ENCODE measurements at places on chromosomes 2 and 18.

GRCh38 chr2:86078774-86079545 is 26.7 kb downstream of the POLR1A start:
- peak; percentile 61 for DNase-seq

GRCh38 chr18:70046207-70046606 is 98.5 kb upstream of the CD226 start:
- DNase-seq, result no peak

- DNase-seq, result no peak
Measured at GRCh38 chr2:33848486-33848885, 249.4 kb upstream of the FAM98A start.

DNA sequence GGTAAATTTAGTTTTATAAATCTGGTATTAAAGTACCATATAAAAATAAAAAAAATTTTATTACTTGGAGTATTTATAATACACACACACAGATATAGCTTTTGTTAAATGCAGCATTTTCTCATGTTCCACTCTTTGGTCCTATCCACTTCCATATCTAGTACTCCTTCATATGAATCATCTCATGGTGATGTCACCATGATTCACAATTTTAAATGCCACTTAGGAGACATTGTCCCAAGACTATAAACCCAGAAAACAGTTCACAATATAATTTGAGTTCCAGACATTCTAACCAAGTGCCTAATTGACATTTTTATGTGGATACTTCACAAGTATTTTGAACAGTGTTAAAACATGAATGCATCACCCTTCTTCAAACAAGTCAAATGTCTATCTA is 1398.3 kb downstream of the DSC3 start:
- no peak for DNase-seq

- DNase-seq, result no peak
Measured at GRCh38 chr2:67412424-67412823, 15.3 kb downstream of the ETAA1 start.

GRCh38 chr2:237932731-237933131 is 34.1 kb upstream of the UBE2F start:
- no peak for DNase-seq

- no peak for DNase-seq
Measured at GRCh38 chr2:19664646-19665045, 237.1 kb downstream of the TTC32 start.

- no peak for DNase-seq
Measured at GRCh38 chr2:9115229-9115628, 91.4 kb upstream of the ASAP2 start.

GRCh38 chr18:40464032-40464431 is 1491.0 kb upstream of the PIK3C3 start:
- no peak for DNase-seq

DNA sequence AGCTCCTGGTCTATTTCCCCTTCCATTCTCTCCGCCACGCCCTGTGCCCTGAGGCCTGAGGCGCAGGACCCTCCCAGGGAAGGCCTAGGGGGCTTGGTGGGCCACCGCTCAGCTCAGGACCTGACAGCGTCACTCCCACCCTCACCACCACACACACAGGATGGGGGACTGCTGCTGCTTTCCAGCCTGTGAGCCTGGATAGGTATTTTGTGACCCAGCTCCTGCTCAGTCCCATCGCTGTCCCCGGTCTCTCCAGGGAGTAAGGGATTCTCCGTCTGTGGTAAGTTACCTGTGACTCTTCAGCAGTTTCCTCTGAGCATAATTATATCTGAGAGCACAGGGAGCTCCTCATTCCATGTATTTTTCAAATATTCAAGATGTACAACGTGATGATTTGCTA is 16.3 kb downstream of the FAM228A start:
- no peak for DNase-seq

DNA sequence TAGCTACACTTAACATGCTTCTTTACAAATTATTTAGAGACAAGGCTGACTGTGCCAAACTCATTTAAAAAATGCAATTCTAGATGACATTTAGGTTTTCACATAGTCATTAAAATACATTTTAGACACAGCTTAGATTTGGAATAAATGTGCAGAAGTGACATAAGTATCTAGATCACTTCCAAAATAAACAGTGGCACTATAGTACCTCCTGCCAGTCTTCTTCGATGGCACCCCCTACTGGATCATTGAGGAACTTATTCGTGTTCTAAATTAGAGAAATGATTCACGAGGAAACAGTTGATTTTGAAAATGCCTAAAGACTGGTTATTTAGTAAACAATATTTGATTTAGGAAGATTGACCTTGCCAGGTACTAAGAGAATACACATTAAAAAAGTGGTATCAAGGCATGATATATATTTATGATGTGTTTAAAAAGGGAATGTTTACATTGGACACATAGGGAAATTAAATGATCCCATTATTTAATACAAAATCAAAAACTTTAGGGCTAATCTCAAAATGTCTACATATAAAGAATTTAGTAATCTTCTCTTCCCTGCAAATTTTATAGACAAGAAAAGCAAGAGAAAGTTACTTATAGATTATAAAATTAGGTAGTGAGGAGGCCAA is 323.9 kb downstream of the XIRP2 start:
- DNase-seq, result peak; percentile 13

GRCh38 chr2:54901224-54901986 is 148.8 kb downstream of the RTN4 start:
- no peak for DNase-seq

GRCh38 chr2:43840965-43841364 is 2.2 kb downstream of the ABCG8 start:
- DNase-seq, result no peak

GRCh38 chr2:9617749-9618148 is 13.0 kb downstream of the YWHAQ start:
- DNase-seq, result no peak

- DNase-seq, result no peak
Measured at GRCh38 chr2:233051241-233052149, 8.6 kb upstream of the INPP5D start.

DNA sequence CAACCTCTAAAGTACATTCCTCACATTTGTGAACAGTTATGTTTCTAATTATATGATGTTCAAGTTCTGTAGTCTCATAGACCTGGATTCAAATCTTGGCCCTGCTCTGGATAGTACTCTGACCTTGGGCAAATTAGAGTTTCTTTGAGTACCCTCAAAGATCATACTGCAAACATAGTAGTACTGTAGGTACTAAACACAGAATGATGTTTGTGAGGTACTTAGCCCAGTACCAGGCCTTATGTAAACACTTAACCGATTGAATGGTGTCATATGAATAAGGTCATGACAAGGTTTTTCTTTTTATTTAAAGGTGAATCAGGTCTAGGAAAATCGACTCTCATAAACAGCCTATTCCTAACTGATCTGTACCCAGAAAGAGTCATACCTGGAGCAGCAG is 19.1 kb downstream of the SEPTIN2 start:
- no peak for DNase-seq

- no peak for DNase-seq
Measured at GRCh38 chr2:202818321-202818720, 53.2 kb downstream of the ICA1L start.

GRCh38 chr2:236859908-236860307 is 225.8 kb upstream of the COPS8 start:
- no peak for DNase-seq

DNA sequence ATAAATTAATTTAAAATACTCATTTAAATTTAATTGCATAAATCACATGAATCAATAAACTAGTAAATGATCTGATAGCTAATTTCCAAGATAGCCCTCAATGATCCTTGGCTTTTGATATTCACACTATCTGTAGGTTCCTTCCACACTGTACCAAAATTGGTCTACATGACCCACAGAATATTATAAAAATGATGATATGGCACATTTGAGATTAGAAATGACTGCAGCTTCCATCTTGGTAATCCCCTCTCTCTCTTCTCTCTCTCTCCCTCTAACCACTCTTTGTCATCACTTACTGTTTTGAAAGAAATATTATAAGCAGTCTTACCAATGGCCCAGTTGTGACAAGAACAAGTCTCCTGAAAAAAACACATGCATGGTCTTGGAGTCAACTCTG is 394.8 kb downstream of the LRRTM4 start:
- DNase-seq, result no peak

DNA sequence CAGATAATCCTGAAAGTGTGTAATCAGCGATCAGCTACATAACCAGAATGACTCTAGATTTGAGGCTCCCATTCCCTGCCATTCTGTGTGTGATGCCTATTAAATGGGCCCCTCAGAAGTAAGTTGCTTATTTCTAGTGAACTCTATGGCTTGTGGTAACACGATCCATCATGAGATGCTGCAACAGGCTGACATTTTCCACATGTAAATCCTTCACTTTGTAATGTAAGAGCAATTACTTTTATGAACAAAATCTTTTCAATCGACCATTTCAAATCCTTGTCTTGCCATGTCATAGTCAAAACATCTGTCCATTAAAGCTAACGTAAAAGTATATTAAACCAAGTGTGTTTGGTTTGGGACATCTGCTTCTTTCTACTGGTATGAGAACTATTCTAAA is 175.9 kb upstream of the ETAA1 start:
- no peak for DNase-seq

- DNase-seq, result no peak
Measured at GRCh38 chr2:186427970-186428369, 58.1 kb upstream of the ZC3H15 start.

DNA sequence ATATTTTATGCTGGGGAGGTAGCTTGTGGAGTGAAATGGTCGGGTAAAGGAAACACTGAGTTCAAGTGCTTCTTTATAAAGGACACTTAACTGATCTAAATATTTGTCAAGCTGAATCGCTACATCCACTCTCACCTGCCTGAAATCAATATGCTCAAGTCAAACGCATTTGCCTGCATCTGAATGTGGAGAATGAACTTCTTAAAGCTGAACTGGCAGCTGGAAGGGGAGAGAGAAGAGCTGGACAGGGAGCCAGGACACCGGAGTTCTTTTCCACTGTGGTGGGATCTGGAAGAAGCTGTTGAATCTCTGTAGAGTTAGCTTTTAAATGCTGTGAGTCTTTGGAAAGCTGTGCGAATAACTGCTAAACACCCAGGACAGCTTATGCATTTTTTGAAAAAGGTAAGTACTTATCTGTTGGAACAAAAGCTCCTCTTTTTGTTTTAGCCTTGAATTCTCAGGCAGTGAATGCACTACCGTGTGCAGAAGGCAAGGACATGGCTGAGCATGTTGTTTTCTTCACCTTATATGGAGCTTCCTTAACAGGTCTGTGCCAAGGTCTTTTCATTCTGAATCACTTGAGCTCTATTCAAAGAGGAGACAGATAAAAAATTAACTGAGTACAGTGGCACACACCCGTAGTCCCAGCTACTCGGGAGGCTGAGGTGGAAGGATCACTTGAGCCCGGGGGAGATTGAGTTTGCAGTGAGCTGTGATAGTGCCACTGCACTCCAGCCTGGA is 74.2 kb upstream of the KLF7 start:
- DNase-seq, result no peak

- no peak for DNase-seq
Measured at GRCh38 chr2:239951129-239951734, 73.9 kb downstream of the NDUFA10 start.

DNA sequence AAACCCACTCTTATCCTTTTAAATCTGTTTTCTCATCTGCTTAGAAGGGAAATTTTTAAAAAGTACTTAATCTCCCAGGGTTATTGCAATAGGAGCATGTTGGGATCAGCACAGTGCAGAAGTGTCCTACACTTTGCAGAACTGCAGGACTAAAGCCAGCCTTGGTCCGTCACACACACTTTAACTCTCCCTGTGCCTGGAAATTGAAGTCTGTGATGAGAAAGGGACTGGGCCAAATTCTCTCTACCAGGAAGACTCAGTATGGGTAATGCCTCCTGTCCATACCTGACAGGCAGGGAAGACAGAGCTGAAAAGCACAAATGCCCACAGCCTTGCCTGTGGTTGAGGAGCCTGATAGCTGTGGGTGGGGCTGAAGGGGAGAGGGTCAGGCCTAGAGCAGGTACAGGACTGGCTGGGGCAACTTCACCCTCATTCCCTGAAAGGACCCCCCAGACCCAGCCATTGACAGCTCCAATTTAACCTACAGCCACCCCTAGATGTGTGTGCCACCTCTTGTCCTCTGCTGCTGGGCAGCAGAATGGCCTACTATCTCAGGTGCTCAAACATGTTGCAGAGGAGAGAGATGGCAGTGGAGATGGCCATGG is 377.2 kb upstream of the KLHL29 start:
- no peak for DNase-seq

DNA sequence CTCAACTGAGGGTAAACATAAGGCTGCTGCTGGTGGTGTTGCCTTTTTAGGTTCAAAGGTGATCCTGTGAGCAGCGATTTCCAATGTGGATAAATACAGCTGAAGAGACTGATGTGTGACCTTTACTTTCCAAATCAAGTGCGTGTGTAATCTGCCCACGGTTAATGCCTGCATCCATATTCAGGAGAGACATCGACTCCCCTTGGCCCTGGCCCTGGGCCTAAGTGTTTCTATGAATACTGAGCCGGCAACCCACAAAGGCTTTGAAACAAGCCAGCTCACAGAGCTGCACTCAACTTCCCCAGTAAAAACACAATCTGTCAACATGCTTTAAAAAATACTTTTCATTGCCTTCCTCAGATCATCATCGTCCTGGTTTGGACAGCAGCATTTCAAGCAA is 1026.6 kb downstream of the TMEM182 start:
- no peak for DNase-seq

DNA sequence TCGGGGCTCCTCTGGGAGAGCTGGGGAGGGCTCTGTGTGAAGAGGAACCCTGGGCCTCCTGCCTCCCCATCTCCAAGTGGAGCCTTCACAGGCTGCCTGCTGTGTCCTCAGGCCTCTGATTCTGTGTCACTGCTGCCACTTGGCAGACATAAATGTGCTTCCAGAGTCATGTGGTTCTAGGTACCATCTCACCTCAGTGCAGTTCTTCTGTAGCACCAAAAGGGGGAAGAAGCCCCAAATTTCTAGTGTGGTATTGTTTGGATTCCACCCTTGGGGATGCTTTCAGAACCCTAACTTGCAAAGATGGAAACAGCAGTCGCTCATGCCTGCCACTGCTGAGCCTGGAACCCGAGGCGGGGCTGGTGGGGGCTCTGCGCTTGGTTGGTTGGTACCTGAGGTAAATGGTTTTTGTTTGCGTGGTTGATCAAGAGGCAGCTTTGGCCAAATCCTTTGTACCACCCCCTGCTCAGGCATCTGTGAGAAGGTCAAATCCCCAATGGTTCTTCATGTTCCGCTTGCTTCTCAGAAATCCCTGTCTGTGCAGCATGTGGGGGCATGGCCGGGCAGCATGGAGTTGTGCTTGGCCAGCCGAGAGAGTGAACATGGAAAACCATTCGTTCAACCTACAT is 27.5 kb downstream of the COA5 start:
- no peak for DNase-seq

GRCh38 chr2:100959225-100959880 is 42.7 kb upstream of the RPL31 start:
- no peak for DNase-seq
